ENCODE measurements at places on chromosomes 7 and 10.
A peak's percentile ranks its signal among the peaks of the same experiment; 100 is the strongest.

DNA sequence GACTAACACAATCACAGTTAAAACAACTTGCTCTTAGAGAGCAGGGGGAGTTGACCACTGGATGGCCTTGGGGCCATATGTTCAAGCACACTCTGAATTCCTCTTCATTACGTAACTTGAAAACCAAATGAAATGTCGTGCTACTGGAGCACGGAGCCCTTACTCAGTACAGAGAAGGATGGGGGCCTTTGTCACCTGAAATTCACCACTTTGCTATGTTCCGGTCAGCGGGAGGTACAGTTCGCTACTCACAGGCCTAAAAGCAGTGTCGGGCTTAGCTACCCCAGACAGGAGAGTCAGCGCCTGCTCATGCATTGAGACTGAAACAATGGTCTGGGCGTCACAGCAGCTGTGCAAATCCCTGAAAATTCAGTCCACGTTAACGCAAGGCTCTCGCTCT, 39.6 kb downstream of the GLI3 start:
- no peak for DNase-seq

- DNase-seq = no peak
Measured at GRCh38 chr10:24428410-24428782, 219.5 kb downstream of the KIAA1217 start.

- no peak for DNase-seq
Measured at GRCh38 chr10:23613900-23614299, 175.0 kb downstream of the OTUD1 start.

DNA sequence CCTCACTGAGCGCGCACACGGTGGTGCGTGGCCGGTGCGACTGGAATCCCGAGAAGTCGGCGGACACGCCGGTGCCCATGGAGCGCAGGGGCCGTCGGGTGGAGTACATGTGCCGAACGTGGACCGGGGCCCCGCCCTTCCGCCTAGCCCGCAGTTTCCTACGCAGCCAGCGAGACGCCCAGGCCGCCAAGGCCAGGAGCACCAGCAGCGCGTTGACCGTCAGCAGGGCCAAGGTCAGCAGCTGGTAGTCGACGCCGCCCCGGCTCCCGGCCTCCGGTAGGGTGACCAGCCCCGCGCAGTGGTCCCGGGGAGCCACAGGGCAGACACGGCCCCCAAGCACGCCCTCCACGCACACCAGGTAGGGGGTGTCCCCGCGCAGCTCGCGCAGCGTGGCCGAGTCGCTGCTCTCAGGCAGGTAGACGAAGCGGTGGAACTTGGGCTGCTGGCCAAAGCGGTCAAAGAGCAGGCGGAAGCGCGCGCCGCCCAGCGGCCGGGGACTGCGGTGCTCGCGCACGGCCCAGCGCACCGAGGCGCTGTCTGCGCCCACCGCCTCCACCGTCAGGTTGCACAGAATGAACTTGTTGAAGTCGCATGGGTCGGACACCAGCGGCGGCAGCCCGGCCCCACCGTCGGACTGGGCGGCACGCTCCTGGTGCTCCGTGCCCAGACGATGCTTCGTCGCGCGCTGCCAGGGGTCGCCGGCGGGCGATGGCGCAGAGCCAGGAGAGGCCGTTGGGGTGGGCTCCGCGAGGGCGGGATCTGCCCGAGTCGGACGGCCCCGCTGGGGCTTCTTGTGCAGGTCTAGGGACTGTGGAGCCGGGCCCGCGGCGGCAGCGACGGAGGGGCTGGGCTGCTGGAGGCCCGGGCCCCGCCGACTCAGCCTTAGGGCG, 2.2 kb downstream of the TRIL start:
- DNase-seq = peak; percentile 66

DNA sequence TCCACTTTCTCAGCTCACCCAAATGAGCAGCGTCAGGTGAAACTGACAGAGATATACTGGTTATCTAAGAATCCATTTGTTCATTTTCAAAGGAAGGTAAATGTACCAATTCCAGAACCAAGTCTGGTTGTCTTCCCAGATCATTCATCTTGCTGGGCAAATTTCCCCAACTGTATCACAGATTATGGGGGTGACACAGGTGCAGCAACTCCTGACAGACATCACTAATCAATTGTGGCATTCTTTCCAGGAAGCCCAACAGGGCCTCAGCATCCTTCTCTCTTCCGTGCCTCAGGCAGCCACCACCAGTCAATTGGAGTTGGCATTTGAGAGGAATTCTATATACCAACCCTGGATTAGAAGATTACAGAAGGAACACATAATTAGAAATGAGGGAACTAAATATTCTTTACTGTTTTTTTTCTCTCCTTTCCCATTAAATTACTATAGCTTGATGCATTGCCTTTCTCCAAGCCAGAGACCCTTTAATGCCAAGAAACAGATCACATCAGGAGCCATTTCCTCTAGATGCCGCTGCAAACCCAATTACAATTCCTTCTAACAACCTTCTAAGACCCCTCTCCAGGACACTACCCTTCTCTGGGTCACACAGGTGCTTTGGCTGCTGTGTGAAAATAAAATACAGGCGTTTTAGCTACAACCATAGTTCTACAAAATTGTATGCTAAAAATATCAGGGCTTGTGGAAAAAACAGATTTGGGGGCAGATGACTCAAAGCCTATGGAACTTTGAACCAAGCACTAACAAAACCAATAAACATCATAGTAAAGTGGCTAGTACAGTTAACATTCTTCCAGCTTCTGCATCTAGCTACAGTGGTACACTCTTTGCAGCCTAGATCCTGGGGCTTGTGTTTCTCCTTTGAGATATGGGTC, 291.6 kb downstream of the RNLS start:
- DNase-seq = no peak

- no peak for DNase-seq
Measured at GRCh38 chr10:12726971-12727831, 274.3 kb downstream of the CCDC3 start.

- DNase-seq = no peak
Measured at GRCh38 chr7:134419085-134419484, 39.8 kb downstream of the AKR1B1 start.

DNA sequence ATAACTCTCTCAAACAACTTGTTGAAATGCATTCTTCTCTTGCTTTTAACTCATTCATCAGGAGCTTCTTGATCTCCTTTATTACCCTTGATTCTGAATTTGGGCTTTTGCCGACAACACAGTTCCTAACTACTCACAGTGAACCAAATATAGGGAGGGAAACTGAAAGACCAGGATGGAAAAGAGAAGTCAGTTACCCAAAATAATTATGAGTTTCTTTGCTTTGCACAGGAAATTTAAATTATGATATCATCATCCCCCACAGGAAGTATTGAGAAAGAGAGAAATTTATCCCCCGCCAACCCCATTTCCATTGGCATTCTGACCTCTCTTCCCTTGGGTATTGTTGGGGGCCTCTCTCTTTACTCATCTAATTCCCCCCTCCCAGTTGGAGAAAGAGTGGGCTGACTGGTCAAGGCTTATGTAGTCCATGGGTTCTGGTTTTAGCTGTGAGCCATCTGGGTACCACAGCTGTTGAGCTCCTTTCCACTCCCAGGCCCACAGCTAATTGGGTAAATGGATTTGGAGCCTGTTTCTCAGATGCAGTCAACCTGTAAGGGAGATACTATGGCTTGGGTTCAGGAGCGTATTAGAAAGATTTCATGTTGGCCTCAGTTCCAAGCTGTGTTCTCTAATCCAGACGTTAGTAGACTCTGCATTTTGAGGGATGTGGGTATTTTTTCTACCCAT, 109.0 kb downstream of the FZD1 start:
- DNase-seq = no peak

GRCh38 chr10:4865945-4866661, 40.1 kb downstream of the AKR1E2 start:
- DNase-seq = no peak

DNA sequence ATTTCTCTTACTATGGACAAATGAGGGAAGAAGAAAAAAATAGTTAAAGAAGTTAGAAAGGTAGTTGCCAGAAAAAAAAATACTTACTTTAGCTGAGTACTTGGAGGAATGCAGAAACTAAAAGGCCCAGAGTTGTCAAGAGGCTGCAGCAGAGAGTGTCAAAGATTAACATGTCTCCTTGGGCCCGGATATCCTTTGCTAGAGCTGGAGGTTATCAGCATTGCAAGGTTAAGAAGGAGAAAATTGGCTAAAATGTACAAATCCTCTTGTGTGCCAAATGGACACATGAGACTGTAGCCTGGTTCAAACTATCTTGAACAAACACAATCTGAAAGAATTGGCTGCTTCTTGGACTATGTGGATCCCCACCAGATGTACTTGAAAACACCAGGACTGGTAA, 377.0 kb downstream of the SEMA3D start:
- no peak for DNase-seq

DNA sequence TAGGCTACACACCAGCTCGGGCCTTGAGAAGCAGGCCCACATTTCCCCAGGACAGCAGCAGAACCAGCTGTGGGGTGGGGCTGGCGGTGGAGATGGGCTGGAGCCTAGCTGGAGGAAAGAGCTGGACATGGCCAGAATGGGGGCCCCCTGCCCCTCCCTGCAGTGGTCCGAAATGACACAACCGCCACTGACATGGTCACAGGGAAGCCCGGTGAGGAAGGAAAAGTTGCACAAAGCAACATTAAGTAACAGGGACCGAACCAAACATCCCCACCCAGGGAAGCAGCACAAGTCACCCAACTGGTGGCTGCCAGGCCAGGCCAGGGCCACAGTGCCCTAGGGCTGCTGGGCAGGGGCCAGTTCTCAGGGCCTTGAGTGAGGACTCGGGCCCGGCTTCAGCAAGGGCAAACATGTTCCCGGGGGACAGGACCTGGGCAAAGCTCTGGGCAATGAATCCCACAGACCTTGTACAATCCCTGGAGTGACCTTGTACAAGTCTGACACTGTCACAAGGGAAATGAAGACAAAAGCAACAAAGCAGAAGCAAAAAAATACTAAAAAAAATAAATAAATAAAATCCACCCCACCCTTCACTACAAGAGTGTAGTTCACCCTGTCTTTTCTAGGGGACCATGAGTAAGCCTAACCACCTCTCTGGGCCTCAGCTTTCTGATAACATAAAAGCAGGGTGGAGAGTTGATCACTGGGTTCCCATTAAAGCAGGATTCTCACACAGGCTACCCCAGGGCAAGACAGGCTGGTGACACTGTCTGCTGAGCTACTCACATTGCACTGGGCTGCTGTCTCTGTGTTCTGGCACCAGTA, 33.0 kb downstream of the PSAP start:
- no peak for DNase-seq

GRCh38 chr10:113928830-113929229, 74.4 kb downstream of the NHLRC2 start:
- no peak for DNase-seq
